ENCODE measurements at places on chromosomes 1 and 21.

GRCh38 chr1:187481581-187482148, 652.9 kb downstream of the PLA2G4A start:
- no peak for DNase-seq
- no peak overlapping the region for H3K27ac ChIP-seq
- peaks cover 4% of the 10 kb centered on the region for H3K36me3 ChIP-seq
- no peak overlapping the region for H3K4me3 ChIP-seq
- H3K4me1 ChIP-seq: peaks cover 6% of the 10 kb centered on the region

- H3K4me3 ChIP-seq: no peak overlapping the region
- H3K27ac ChIP-seq: no peak overlapping the region
- no peaks in the 10 kb centered on the region for H3K27me3 ChIP-seq
- peaks cover 14% of the 10 kb centered on the region for H3K4me1 ChIP-seq
Measured at GRCh38 chr1:115807723-115808122, 33.2 kb downstream of the NHLH2 start.

- no peak overlapping the region for H3K27ac ChIP-seq
- no peaks in the 10 kb centered on the region for H3K36me3 ChIP-seq
- no peak overlapping the region for H3K4me3 ChIP-seq
- H3K4me1 ChIP-seq: peaks cover 14% of the 10 kb centered on the region
- DNase-seq: no peak
- H3K27me3 ChIP-seq: no peaks in the 10 kb centered on the region
Measured at GRCh38 chr1:232667778-232668165, 37.8 kb upstream of the SIPA1L2 start.

DNA sequence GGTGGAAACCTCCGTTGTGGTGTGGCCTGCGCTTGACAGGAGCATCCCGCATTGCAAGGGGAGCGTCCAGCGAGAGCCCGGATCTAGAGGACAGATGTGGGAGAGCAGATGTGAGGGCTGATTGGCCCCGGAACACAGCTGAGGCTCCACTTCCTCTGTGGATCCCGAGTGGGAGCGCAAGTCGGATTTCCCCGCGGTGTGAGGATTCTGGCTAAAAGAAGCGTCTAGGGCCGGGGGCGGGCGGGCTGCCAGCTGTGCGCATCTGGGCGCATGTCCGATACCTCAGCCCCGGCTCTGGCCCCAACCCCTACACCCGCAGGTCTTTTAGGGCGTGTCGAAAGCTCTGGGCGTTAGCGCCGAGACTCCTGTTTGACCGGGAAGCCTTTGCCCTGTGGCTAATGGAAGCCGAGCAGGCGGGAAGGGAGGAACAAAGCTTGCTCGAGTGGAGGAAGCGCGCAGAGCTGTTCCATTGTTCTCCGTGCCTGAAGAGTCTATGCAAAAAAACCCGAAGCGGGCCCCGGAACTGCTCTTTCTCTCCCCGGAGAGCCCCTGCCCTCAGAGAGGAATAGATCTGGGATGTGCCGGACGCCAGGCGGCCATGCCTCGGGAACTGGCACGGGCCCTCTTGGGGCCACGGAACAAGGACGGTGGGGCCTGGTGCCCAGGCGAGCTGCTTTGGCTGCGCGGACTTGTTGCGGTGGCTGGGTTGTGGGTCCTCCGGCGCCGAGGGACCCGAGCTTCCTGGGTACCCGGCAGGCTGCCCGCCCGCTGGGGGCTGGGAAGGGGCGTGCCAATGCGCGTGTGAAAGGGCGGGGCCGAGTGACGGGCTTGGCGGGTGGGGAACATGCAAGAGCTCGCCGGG, 111.1 kb downstream of the NAV1 start:
- peak overlapping the region; percentile 89 for H3K27ac ChIP-seq
- H3K36me3 ChIP-seq: no peaks in the 10 kb centered on the region
- peaks cover 55% of the 10 kb centered on the region for H3K4me1 ChIP-seq
- DNase-seq: peak; percentile 63
- peaks cover 22% of the 10 kb centered on the region for H3K27me3 ChIP-seq

DNA sequence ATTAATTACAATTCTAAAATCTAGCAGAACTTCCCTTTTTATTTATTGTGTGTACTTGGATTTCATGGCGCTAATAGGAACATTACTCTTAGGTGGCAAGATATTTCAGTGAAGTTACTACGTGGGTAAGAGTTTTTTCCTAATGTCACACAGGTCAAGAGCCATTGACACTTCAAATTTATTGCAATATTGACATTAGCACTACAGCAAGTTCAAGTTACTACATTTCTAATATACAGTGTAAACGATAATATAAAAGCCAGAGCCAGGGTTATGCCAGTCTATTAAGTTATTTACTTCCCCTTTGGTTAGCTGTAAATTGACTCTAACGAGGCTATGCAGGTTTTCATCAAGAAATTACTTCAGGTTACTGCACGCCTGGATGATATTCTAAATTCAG, 29.7 kb downstream of the CHODL start:
- DNase-seq: no peak
- no peaks in the 10 kb centered on the region for H3K36me3 ChIP-seq
- no peak overlapping the region for H3K27ac ChIP-seq
- H3K4me3 ChIP-seq: no peak overlapping the region

DNA sequence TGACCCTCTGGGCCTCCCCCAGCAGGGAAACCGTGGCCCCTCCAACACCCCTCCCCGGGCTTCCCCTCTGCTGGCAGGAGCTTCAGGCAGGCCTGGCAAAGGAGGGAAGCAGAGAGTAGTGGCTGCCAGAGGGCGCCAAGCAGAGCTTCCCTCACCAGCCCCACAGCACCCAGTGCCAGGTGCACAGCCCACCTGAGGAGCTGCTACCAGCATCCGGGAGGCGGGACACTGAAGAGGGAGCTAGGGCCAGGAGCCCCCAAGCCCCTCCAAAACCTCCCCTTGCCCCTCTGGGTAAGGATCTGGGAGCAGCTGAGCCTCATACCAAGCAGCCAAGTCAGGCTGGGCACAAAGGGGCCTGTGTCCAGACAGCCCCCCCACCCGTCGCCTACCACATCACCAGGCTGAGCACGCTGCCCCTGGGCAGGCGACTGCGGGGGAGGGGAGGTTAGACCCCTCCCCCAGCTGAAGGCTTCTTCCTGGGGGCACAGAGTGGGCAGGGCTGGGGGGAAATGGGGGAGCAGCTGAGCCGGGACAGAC, 19.6 kb downstream of the CCDC24 start:
- no peak for DNase-seq
- no peak overlapping the region for H3K27ac ChIP-seq

DNA sequence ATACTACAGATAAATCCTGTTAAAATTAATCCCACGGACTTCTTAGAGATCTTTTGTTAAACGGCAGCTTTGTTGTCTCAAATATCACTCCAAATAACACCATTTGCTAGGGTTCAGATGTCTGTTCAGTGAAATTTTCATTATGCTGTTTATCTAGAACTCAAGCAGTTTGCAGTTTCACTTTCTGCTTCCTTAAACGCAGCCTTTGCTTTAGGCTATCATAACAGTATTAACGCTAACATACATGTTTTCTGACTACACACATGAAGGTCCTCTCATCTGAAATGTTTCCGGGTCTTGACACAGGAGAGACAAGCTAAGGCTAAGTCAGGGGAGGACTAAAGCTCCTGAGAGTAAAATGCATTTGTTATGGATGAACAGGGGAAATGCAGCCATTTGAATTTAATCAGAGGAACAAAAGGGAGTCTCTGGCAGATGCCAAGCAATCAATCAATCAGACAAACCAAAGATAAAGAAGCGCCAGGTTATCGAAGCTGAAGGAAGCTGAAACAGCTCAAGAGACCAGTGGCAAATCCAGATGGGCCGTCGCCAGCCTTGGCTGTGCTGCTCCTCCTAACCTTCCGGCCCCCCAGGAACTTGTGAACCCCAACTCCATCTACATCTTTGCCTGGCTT, 16.9 kb downstream of the CCSAP start:
- DNase-seq: no peak
- H3K36me3 ChIP-seq: peaks cover 30% of the 10 kb centered on the region
- peaks cover 25% of the 10 kb centered on the region for H3K4me1 ChIP-seq

DNA sequence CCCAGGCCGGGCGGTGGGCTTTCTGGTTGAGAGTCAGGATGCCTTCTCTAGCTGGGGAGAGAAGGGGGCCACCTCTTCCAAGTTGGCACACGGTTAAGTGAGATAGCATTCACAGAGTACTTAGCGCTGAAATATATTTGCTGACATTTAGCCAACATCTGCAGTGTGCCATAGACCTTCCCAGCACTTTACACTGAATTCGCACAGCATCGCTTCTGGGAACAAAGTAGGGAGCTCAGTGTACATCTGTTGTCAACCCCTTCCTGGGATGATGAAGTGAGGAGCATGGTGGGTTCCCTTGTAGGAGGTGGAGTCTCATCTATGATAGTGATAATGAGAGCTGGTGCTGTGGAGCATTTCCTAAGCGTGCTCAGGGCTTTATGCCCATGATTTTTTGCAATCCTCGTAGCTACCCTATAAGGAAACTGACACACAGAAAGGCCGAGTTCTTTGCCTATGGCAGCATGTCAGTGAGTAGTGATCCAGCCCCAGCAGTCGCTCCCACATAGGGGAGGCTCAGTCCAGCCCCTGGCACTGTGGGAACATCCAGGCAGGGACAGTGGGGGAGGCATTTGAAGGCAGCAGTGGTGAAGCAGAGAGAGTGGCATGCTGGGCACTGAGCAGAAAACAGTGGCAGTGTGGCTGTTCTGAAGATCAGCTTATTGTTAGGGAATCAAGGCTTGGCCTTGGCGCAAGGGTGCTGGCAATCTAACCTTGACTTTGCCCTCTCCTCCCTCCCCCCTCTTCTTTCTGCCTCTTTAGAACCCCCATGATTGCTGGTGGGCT, 176.2 kb downstream of the PGBD5 start:
- peaks cover 22% of the 10 kb centered on the region for H3K36me3 ChIP-seq
- no peak for DNase-seq
- H3K27ac ChIP-seq: no peak overlapping the region
- H3K4me3 ChIP-seq: no peak overlapping the region
- H3K4me1 ChIP-seq: peaks cover 23% of the 10 kb centered on the region

- peaks cover 59% of the 10 kb centered on the region for H3K4me1 ChIP-seq
- peak overlapping the region; percentile 84 for H3K4me3 ChIP-seq
- H3K27me3 ChIP-seq: peaks cover 26% of the 10 kb centered on the region
- peak; percentile 45 for DNase-seq
Measured at GRCh38 chr1:155125946-155126555, 1.6 kb upstream of the EFNA1 start.

DNA sequence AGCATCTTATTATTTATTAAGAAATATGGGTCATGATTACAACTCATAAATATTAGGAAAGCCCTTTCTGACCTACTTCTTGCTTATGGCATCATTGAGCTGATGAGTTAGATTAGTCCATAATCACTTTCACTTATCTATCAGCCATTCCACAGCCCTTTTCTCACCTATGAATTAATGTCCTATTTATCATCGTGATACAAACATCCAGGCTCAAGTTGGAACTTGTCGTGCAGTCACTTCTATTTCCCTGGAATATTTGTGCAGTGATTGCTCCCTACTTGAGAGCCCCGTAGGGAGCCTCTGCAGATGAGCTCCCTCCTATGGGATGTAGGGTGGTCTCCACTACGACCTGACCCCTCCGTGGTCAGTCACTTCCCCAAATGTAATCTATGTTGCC, 8.1 kb upstream of the F3 start:
- H3K36me3 ChIP-seq: no peaks in the 10 kb centered on the region
- no peak for DNase-seq
- peak overlapping the region; percentile 39 for H3K27ac ChIP-seq
- no peak overlapping the region for H3K4me3 ChIP-seq

GRCh38 chr1:246280551-246280950, 226.5 kb downstream of the SMYD3 start:
- H3K4me3 ChIP-seq: no peak overlapping the region
- no peak overlapping the region for H3K27ac ChIP-seq
- no peaks in the 10 kb centered on the region for H3K27me3 ChIP-seq
- peaks cover 17% of the 10 kb centered on the region for H3K4me1 ChIP-seq
- no peak for DNase-seq

DNA sequence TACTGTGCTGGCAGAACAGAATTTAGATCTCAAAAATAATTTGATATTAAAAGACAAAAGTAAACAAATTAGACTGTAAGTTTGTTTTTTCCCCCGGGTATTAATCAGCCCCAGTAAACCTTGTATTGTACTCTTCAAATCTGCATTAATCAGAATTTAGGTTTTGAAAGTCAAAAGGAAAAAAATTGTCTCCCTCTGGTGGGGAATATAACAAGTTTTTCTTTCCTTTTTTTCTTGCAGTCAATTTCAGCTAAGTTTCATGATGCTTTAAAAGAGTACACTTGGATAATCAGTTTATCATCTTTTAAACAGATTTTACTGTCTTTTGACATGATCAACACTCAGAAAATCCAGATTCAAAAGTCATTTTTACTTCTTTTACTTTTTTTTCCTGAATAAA, 134.5 kb upstream of the PKN2 start:
- H3K27me3 ChIP-seq: no peaks in the 10 kb centered on the region
- DNase-seq: no peak
- H3K4me3 ChIP-seq: no peak overlapping the region

- H3K4me3 ChIP-seq: no peak overlapping the region
- peaks cover 5% of the 10 kb centered on the region for H3K36me3 ChIP-seq
Measured at GRCh38 chr1:2982615-2983318, 38.5 kb upstream of the ACTRT2 start.

- peaks cover 2% of the 10 kb centered on the region for H3K36me3 ChIP-seq
- DNase-seq: no peak
- no peak overlapping the region for H3K4me3 ChIP-seq
- H3K27me3 ChIP-seq: no peaks in the 10 kb centered on the region
- no peak overlapping the region for H3K27ac ChIP-seq
Measured at GRCh38 chr21:14414932-14415508, 32.1 kb upstream of the HSPA13 start.

- DNase-seq: no peak
- no peak overlapping the region for H3K27ac ChIP-seq
- H3K4me3 ChIP-seq: no peak overlapping the region
- H3K27me3 ChIP-seq: no peaks in the 10 kb centered on the region
Measured at GRCh38 chr21:45372732-45373355, 32.1 kb upstream of the COL18A1 start.

DNA sequence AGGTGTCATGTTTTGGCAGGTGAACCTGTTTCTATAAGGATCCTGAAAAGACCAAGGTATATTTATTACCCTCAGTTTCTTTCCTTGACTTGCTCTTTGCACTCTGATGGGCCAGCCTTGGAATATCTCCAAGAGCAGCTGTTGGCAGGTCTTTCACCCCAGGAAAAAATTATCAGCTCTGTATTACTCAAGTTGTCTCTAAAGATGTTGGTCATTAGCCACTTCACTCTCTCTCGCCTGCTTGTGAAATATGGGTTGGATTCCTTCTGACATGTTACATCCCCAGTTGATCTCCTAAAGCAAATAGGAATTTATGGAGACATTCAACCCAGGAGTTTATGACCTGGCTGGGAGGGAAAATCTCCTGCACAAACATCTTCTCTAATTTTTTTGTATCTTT, 85.9 kb downstream of the KCNJ15 start:
- H3K27ac ChIP-seq: no peak overlapping the region
- no peak for DNase-seq
- H3K4me1 ChIP-seq: no peaks in the 10 kb centered on the region
- H3K36me3 ChIP-seq: no peaks in the 10 kb centered on the region
- H3K27me3 ChIP-seq: peaks cover 4% of the 10 kb centered on the region

GRCh38 chr21:33667636-33668035, 25.3 kb downstream of the ITSN1 start:
- H3K4me1 ChIP-seq: peaks cover 13% of the 10 kb centered on the region
- no peak for DNase-seq
- no peak overlapping the region for H3K4me3 ChIP-seq
- H3K27me3 ChIP-seq: no peaks in the 10 kb centered on the region
